ENCODE measurements at places on chromosomes 1 and 21.
A peak's percentile ranks its signal among the peaks of the same experiment; 100 is the strongest.

GRCh38 chr1:8926707-8927694, 18.7 kb upstream of the CA6 start:
- DNase-seq = no peak

DNA sequence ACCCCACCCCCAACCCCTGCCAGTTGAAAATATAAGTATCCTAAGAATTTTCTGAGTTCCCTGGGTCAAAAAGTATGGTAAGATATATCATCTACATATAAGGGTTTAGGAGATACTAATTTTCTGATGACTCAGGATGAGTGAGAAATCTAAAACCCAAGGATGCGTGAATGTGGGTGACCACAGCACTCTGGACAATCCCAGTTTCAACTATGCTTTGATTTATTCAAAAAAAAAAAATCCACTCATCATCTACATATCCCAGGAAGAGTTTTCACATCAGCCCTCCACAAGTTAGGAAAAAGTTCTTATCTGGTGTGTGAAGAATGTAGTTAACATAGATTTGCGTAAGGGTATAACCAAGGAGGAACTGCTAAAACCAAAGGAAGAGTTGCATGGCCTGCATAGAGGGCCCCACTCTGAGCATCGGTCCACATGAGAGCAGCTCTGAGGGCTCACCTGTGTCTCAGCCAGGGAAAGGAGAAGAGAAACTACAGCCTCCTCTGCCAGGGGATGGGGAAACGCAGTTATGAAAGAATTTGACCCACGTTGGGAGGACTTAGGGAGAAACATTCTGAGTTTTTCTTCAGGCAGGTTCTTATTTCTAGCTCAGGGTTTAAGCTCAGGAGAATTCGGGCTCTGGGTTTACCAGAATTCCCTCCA, 18.8 kb downstream of the LAMB3 start:
- no peak for DNase-seq

DNA sequence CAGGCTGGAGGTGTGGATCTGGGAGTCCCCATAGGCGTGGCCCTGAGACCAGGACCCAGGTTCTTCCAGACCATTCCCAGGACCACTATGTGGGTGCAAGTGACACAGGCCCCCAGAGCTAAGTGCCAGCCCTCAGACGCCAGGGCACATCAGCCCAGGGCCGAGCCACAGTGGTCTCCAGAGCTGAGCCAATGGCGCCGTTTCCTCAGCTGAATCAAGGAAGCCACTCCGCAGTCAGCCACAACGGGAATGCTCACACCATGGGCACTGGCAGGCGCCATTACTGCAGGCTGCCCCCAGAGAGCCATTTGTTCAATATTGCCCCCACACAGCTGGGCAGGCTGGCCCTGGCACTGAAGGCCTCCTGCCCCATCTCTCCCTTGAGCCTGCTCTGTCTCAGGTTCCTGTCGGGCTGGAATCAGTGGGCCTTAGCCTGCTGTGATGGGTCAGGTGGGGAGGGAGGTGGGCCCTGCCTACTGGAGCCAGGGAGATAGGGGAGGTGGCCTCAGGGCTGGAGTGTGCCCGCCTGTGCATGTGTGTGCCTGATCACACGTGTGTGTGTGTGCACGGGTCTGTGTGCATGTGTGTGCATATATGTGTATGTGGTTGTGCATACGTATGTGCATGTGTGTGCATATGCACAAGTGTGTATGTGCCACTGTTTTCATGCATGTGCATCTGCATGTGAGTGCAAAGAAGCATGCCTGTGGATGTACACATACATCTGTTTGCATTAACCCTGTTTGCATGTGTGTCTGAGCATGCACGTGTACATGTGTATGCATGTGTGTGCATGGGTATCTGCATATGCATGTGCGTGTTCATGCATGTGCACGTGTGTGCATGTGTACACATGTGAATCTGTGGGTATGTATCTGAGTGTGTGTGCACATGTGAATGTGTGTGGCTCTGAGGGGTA, 6.1 kb downstream of the GJC2 start:
- no peak for DNase-seq

- DNase-seq = no peak
Measured at GRCh38 chr1:10795276-10796021, 997 bp downstream of the CASZ1 start.

DNA sequence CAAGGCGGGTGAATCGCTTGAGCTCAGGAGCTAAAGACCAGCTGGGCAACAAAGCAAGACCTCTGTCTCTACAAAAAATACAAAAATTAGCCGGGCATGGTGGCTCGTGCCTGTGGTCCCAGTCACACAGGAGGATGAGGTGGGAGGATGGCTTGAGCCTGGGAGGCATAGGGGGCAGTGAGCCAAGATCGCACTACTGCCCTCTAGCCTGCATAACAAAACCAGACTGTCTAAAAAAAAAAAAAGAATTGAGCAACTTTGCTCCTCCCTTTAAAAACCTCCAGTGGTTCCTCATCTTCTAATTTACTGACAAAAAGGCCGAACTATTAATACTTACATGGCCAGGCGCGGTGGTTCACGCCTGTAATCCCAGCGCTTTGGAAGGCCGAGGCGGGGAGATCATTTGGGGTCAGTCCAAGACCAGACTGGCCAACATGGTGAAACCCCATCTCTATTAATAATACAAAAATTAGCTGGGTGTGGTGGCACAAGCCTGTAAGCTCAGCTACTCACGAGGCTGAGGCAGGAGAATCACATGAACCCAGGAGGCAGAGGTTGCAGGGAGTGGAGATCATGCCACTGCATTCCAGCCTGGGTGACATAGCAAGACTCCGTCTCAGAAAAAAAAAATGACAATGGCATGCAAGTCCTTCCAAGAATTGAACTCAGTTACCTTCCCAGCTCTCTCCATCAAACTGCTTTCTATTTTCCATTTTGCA, 4.4 kb downstream of the ACBD3 start:
- no peak for DNase-seq

- no peak for DNase-seq
Measured at GRCh38 chr1:226632169-226632879, 83.8 kb downstream of the STUM start.

GRCh38 chr1:167922023-167922422, 8.1 kb upstream of the ADCY10 start:
- no peak for DNase-seq

DNA sequence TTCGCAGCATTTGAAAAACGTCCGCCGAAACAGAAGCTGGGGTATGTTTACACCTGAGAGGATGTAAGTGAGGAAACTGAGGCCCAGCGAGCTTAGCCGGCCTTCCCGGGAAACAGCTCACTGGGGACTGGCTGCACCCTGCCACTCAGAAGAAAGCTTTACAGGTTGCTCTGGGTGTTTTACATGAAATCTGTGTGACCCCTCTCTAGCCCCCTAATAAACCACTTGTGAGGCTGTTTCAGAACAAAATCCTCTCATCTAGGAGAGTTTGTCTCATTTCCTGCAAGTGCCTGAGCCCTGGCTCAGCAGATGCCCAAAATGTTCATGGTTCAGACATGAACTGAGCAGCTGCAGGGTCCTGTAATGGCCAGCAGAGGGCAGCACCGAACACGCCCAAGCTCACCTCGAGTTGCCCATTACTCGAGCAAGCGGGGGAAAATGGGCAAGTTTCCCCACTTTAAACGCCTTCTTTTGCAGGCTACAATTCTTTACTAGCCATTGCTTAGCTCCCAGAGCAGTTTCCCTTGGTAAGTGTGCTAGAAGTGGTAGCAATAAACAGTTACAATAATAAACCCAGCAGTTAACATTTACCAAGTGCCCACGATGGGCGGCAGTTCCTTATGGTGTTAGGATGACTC, 76.4 kb downstream of the FHAD1 start:
- DNase-seq = peak; percentile 74

- no peak for DNase-seq
Measured at GRCh38 chr1:22031214-22031962, 21.1 kb upstream of the CDC42 start.

- DNase-seq = no peak
Measured at GRCh38 chr1:14728516-14728915, 130.0 kb downstream of the KAZN start.

DNA sequence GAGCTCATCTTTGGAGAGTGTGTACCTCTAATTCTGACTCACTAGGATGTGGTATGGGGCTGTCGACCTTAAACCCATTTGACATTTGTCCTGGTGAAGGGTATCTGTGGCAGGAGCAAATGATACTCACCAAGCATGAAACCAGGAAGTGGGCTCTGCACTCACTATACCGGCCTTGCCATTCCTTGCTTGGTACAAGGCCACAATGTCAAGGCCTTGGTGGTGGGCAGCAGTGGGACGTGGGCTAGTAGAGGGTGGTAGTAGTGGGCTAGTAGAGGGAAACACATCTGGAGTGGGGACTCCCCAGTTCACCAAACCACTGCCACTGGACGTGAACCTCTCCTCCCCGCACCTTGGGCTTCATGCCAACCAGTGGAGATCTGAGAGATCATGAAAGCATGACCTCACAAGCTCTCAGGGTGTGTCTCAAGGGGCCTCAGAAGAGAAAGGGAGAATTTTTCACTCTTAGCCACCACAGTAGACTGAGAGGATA, 11.5 kb downstream of the TNFSF4 start:
- no peak for DNase-seq

DNA sequence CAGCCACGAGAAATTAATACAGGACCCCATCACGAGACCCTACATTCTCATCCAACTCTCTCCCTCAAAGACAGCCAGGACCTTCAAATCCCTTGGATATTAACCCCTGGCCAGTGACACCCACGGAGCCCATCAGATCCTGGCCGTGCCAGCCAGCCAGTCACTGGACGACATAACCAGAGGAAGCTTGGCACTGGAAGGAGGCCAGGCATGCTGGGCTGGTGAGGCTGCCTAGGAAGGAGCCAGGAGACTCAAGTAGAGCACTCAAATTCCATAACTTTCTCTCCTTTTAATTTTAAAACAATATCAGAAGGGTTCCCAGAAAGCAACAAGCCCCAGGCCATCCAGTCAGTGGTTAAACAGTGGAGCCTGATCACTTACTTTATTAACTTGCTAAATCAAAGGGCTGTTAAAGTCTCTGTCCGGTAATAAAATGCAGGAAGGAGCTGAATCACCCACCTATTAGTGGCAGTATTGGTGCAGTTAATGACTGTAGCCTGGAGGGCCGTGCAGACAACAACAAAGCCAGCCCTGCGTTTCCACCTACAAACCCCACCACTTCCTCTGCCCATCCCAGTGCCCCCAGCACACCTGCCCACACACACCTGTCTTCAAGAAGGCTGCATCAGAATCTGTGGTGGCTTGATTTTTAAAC, 78.0 kb downstream of the HIVEP3 start:
- no peak for DNase-seq

DNA sequence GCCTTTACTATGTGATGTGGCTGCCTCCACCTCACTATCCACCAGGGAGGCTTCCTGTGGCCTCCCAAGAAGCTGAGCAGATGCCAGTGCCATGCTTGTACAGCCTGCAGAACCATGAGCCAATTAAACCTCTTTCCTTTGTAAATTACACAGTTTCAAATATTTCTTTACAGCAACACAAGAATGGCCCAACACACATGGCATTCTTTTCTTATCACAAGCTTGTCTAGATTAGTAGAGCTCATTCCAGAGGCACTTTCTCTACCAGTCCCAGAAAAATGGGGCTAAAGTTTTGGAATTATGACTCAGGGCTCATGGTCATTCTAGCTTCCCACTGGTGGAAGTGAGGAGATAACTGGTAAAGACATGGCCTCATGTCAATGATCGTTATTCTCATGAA, 655.2 kb downstream of the LMO4 start:
- no peak for DNase-seq

DNA sequence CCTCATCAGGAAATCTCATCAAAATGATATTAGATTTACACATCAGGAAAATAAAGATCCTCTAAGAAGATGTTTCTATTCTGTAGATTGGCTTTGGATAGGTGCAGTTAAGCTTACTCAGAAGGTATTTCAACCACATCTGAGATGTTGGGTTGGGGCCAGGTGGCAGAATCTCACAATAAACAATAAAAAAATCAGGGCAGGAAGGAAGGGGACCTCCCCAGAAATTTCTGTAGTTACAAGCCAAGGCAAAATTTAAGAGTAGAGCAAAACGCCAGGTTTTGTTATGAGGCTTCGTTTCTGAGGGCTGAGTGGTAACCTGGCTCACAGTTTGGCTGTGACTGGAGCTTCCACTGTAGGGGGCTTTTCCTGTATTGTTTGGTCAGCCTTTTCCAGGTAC, 84.8 kb downstream of the HUNK start:
- DNase-seq = no peak

GRCh38 chr1:185317886-185318310, 855 bp upstream of the IVNS1ABP start:
- DNase-seq = peak; percentile 59

- DNase-seq = no peak
Measured at GRCh38 chr1:227185291-227185690, 133.0 kb downstream of the CDC42BPA start.

Data from T-helper 1 cell (primary cell).